ENCODE measurements at places on chromosomes 7 and 10. TPM values are rescaled to one million over a fixed set of nuclear protein-coding genes. Genes with fewer than 3 reads are reported as not detected.

Gene OAT
- 93.3 TPM for total RNA-seq

Gene LRRC4
- total RNA-seq = 0.33 TPM

Gene C10orf90
- total RNA-seq = 0.16 TPM

Gene SFTPD
- 2.2 TPM for total RNA-seq

Gene SH2D4B
- 0.16 TPM for total RNA-seq

Gene SPDYE2
- total RNA-seq = not detected

Gene ITPRID1
- not detected for total RNA-seq

GRCh38 chr7:19133886-19134285, 11.3 kb downstream of the FERD3L start:
- H3K27ac ChIP-seq = no peak overlapping the region
- no peaks in the 10 kb centered on the region for H3K4me1 ChIP-seq
- no peak overlapping the region for H3K4me3 ChIP-seq
- no peaks in the 10 kb centered on the region for H3K36me3 ChIP-seq

DNA sequence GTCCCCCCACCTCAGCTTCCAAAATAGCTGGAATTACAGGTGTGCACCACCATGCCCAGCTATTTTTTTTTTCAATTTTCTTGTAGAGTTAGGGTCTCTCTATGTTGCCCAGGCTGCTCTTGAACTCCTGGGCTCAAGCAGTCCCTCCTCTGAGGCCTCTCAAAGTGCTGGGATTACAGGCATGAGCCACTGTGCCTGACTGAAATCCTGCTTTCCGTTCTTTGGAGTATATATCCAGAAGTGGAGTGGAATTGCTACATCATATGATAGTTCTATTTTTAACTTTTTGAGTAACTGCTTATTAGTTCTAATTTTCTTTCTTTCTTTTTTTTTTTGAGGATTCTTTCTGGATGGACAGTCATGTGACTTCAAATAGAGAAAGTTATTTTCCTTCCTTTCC, 62.9 kb upstream of the ZMIZ2 start:
- DNase-seq = no peak
- no peaks in the 10 kb centered on the region for H3K27me3 ChIP-seq
- no peak overlapping the region for H3K4me3 ChIP-seq

- no peaks in the 10 kb centered on the region for H3K36me3 ChIP-seq
- no peak overlapping the region for H3K27ac ChIP-seq
- H3K27me3 ChIP-seq = no peaks in the 10 kb centered on the region
- DNase-seq = no peak
- no peaks in the 10 kb centered on the region for H3K4me1 ChIP-seq
Measured at GRCh38 chr10:118107541-118107940, 60.8 kb upstream of the RAB11FIP2 start.

DNA sequence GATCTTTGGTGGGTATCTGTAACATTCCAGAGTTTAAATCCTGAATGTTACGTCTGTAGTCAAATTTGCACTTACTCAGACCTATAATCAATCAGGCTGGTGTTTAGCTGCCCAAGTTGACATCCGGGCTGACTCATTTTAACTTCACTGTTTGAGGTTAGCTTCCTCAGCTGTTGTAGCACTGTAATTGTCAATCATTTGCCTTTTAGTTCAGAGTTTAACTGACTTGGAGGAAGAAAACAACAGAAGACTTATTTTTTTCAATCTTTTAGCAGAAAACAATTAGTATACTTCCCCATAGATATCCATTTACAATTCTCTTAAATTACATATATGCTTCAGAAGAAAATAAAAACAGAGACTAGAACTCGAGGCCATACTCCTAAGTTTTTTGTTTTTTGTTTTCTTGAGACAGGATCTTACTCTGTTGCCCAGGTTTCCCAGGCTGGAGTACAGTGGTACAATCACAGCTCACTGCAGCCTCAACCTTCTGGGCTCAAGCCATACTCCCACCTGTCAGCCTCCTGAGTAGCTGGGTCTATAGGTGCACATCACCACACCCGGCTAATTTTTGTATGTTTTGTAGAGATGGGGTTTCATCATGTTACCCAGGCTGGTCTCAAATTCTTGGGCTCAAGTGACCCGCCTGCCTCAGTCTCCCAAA, 38.5 kb upstream of the LRRC17 start:
- no peaks in the 10 kb centered on the region for H3K4me1 ChIP-seq
- no peak overlapping the region for H3K4me3 ChIP-seq
- H3K36me3 ChIP-seq = no peaks in the 10 kb centered on the region
- H3K27me3 ChIP-seq = no peaks in the 10 kb centered on the region

DNA sequence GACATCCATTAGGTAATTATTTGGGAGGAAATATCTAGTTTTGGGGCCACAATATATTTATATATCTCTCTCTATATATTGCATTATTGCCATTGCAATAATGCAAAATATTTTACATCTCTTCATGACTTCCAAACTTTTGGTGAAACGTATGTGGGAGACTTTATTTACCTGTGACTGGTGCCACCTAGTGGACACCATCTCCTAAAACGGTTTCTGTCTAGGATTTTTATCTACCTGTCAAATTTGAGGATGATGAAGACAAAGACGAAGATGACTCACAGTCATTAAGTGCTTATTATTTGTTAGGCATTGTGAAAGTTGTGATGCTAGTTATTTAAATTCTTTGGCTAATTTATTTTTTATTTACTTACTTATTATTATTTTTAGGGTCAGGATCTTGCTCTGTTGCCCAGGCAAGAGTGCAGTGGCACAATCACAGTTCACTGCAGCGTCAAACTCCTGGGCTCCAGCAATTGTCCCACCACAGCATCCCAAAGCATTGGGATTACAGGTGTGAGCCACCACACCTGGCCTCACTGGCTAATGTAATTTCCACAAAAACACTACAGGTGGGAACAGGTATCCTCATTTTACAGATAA, 18.7 kb upstream of the CBLL1 start:
- H3K4me3 ChIP-seq = no peak overlapping the region
- no peaks in the 10 kb centered on the region for H3K27me3 ChIP-seq
- H3K36me3 ChIP-seq = no peaks in the 10 kb centered on the region
- H3K27ac ChIP-seq = no peak overlapping the region

DNA sequence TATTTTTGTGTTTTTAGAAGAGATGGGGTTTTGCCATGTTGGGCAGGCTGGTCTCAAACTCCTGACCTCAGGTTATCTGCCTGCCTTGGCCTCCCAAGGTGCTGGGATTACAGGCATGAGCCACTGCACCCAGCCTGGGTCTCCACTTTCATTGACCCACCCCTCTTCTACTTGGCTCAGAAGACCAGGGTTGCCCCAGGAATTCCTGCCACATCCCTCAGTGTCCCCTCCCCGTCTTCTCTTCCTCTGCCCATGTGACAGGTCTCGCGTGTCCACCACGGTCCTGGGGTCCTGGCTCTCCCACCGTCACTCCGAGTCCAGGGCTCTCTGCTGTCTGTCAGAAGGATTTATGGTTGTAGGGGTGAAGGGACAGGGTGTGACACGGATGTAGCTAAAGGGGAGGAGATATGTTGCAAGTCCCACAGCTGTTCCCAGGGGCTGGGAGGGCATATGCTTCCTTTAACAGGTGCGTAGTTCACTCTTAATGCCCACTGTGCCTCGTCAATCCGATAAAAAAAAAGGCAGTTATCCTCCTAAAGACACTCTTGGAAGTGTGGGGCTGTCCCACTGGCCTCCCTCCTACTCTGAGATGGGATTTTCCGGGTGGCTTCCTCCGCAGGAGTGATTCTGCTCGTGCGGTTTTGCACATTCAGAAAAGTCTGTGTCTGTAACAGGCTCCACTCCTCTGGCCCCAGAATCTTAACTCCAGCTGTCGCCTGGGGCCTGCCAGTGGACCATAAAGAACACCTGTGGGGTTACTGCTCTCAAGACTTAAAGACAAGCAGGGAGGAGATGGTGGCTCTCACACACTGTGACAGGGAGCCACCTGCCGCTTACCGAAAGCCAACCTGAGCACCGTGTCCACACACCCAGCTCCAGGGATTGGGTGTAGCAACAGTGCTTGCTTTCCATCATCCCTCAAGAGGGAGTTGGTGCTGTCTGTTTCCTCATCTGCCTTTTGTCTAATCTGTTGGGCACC, 36.7 kb upstream of the SHH start:
- no peaks in the 10 kb centered on the region for H3K4me1 ChIP-seq
- no peaks in the 10 kb centered on the region for H3K36me3 ChIP-seq
- no peak overlapping the region for H3K27ac ChIP-seq
- peaks cover 23% of the 10 kb centered on the region for H3K27me3 ChIP-seq

- H3K27me3 ChIP-seq = no peaks in the 10 kb centered on the region
- DNase-seq = no peak
- H3K27ac ChIP-seq = no peak overlapping the region
- H3K36me3 ChIP-seq = peaks cover 5% of the 10 kb centered on the region
- H3K4me1 ChIP-seq = no peaks in the 10 kb centered on the region
Measured at GRCh38 chr10:79357180-79357579, 9.9 kb downstream of the PPIF start.

- H3K36me3 ChIP-seq = no peaks in the 10 kb centered on the region
- no peaks in the 10 kb centered on the region for H3K4me1 ChIP-seq
- H3K4me3 ChIP-seq = no peak overlapping the region
Measured at GRCh38 chr7:120925392-120925791, 25.2 kb upstream of the ING3 start.
